ENCODE measurements at places on chromosomes 12 and 14.

GRCh38 chr14:30227436-30227835 is 299.8 kb upstream of the PRKD1 start:
- DNase-seq: no peak

- DNase-seq: no peak
These were observed 61.8 kb downstream of the KLRG1 start for GRCh38 chr12:9051158-9051550.

- DNase-seq: no peak
These were observed 506.2 kb upstream of the TBX3 start for GRCh38 chr12:115190010-115190770.

DNA sequence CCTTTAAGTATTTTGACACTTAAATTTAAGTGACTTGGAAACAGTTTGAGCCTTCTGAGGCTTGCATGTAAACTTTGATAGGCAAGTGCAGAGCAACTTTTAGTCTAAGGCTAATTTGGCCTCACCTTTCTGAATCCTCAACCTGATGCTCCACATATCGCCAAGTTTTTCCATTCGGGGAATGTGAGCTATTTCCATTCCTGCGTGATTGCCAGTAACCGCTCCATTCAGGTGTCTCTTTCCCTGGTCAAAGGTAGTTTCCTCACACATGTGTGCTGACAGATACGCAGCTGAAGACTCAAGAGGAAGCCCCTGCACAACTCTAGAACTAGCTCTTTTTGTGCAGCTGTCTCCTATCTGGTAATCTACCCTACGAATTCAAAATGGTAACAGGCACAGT is 25.4 kb upstream of the FUT8 start:
- no peak for DNase-seq

DNA sequence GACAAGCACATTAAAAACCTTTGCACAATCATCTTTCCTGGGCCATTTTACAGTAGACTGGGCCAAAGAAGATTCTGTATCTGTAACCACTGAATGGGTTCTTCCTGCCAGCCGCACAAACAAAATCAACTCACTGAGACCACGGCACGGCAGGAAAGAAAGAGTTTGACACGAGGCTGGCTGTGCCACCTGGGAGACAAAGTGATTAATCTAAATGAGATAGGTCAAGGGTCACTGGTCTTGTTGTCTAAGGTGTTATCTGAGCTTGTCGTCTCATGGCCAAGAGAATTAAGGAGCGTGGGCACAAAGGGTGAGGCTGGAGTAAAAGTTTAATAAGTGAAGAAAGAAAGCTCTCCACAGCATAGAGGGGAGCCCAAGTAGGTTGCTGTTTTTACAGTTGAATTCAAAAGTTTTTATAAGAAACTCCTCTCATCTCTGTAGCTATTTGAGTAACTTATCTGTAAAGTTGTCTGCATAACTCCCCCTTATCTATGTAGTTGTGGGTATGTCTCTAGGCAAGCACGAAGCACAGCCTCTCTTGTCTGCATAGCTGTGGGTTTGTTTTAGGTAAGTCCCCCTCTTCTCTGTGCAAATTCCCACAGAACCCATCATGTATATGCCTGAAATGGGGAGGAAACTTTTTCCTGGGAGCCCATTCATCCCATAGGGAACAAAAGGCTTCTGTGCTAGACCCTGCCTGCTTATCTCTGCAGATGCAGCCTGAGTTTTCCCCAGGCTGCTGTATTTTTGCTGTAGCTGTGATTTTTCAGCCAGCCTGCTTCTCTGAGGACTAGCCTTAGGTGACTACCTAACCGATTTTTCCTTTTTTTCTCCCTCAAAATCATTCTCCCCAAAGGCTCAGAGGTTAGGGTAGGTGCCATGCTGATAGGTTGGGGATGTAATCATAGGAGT is 1314.6 kb upstream of the TMEM132C start:
- DNase-seq: no peak

- no peak for DNase-seq
These were observed 34.0 kb upstream of the RNASE3 start for GRCh38 chr14:20857207-20857606.

DNA sequence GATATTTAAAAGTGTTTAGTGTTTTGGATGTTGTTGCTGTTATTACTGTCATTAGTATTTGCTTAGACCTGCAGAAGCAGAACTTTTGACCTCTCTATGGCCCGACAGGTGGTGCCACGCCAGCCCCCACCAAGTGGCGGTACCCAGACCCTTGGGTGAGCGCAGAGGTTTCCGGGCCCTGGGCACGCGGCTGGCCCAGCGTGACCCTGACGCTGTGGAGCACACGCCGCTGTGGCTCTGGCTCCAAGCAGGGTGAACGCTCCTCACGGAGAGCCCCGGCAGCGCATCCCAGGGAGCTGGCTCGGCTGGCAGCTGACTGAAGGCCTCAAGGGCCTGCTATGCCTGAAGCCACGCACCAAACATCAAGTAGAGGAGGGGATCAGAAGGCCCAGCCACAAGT is 22.6 kb downstream of the SLC25A47 start:
- no peak for DNase-seq

- DNase-seq: no peak
These were observed 78.3 kb upstream of the SLC16A7 start for GRCh38 chr12:59517522-59517921.

DNA sequence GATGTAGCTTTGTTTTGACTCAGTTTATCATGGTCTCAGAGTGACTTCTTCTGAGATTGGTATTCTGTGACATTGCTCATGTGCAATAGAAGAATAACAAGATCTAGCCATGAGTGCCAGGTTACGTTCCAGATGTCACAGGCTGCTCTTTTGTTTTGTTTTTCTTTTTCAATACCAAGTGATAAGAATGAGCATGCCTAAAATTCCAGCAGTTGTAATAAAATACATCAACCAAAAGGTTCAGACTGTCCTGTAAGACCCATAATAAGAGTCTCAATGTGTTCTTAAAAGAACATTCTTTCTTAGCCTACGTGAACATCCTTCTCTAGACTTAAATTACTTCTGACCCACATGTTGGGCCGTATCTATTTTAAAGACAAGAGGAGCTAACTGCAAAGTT is 669.2 kb downstream of the DIO2 start:
- no peak for DNase-seq

GRCh38 chr14:94613720-94614644 is 1.8 kb downstream of the SERPINA3 start:
- DNase-seq: no peak

DNA sequence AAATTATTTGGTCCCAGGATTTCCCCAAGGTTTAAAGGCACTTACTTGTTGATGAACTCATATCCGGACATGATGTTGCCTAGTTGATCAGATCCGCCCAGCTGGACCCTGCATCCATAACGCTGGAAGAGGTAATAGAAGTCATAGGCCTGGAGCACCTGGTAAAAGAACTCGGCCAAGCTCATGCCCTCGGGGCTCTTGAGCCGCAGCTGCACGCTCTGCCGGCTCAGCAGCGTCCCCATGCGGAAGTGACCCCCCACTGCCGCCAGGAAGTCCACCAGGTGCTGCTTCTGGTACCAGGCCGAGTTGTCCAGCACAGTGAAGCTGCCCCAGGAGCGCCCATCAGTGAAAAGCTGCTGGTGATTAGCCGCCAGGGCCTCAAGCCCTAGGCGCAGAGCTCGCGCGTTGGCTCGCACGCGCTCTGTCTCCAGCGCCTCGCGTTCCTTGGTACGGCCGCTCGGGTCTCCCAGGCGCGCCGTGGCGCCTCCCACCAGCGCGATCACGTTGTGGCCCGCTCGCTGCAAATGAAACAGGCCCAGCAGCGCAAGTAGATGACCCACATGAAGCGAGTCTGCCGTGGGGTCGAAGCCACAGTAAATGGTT is 545 bp downstream of the YARS2 start:
- peak; percentile 51 for DNase-seq

DNA sequence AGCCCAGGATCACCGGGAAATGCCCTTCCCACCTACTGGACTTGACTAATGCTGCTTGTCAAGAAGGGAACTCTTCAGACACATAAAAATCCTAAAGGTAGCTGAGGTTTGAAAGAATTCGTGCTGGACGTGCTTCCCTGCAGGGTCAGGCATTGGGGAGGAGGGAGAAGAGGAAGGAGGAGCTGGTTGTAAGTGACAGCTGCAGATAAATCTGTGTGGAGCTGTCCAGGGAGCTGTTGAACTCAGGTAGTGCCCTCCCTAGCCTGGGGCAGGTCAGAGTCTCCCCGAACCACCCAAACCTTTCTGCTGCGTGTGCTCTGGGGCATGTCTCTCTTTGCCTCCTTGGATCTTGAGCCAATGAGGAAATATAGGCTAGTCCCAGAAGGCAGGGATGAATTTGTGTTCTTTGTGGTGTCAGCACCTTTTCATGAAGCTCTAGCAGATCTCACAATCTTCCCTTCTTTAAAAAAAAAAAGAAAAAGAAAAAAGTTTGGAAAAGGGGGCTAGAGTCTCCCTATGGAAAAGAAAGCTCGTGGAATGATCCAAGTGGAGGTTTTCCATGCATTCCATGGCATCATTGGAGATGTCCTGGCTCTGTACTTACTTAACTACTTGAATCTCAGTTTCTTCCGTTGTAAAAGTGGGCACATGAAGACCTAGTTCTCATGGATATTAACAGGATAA is 23.6 kb upstream of the FOS start:
- DNase-seq: no peak

DNA sequence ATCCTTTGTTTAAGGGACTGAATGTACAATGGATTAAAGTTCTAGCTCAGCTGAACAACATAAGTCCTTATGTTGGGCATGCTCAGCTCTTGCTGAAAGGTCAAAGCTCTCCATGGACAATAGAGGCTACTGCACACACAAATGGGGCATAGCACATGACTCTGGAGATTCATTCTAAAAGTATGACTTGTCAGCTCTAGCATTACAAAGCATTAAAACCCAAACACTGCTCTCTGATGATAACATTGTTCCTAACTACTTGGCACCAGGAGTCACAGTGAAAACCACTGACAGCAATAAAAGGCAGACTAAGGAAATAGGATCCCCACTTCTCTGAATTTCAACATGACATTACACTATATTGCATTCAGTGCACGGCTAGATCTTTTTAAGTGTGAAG is 21.9 kb upstream of the FSCB start:
- no peak for DNase-seq

- DNase-seq: no peak
These were observed 151.6 kb downstream of the DPF3 start for GRCh38 chr14:72742118-72742837.

DNA sequence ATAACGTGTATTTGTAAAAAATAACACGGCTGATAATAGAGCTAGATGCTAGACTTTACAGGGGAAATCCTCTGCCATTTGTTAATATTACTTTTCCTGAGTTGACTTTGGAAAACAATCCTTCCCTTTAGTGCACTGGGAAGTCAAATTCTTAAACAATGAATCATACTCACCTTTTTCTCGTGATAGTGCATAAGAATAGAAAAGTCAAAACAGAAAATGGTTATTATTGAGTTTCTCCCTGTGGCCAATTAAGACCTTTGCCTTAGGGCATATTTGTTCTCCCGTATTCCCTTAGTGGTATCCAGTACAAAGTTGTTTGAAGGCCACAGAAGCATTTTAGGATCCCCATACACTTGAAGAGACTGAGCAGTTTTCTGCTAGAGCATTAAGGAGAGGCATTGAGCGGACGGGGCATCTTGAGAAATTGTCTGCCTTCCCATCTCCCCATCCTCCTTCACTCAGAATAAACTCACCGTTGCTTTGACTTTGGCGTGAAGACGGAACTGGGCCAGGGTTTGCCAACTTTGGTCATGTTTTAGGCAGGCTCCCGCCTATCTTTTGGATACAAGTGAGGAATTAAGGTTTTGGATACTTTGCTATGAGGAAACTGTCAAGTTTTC is 171.3 kb downstream of the TMTC2 start:
- no peak for DNase-seq

DNA sequence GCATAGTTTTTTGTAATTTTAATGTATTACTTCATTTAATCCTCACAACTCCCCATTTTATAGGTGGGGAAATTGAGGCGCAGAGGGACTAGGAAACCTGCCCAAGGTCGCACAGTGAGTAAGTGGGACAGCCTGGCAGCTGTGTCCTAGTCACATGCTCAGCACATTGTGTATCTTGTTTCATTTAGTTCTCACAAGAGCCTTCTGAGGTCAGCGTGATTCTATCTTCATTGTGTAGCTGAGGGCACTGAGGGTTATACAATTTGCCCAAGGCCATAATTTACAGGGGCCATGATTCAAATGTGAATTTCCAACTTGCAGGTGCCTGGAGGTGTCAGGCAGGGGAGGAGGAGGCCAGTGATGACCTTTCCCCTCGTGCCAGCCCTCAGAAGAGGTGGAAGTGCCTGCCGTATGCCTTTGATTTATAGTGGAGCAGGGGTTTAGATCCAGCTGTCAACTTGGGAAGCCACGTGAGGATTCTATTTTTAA is 30.3 kb upstream of the SMOC1 start:
- no peak for DNase-seq

DNA sequence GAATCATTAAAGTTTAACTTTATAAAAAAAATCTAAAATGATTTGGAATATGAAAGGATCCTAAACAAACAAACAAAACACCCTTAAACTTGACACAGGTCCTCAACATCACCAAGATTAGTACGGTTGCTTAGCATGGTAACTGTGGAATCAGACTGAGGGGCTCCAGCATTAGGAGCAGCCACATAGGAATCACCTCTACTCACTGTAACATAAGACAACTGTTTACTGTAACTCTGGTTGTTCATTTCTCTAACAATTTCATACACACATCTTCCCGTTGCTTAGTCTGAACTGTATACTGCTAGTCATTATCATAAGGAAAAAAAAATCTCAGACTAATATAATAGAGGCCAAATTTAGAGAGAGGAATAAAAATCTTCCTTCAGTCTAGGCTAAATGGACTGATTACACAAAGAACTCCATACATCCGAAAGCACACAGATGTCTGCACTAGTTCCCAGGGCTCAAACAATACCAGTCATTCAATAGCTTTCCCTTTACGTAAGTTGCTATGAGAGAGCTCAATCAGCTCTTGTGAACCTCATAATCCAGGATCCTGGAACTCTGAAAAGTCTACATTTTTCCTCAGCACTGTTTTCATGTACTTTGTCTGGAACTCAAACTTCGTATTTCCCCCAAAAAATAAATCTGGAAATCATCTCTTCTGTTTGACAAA is 26.0 kb downstream of the LRP6 start:
- DNase-seq: no peak

GRCh38 chr14:74517731-74518130 is 24.2 kb downstream of the ISCA2 start:
- no peak for DNase-seq

DNA sequence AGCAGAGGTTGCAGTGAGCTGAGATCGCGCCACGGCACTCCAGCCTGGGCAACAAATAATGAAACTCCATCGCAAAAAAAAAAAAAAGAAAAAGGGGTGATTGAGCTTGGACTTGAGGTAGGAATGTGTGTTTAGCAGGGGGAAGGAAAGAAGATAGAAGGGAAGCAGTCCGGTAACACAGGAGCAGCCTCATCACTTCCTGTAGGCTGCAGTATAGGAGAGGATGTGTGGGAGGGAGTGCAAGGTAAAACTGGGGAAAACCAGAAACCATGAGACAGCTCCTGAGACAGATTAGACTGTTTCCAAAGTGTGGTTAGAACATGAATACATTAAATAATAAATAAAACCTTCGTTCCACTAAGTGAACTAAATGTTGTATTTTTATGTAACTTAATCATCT is 49.2 kb downstream of the FGD4 start:
- DNase-seq: no peak

- DNase-seq: no peak
These were observed 542 bp downstream of the PXN start for GRCh38 chr12:120264904-120265472.
